Activated naive CD8-positive, alpha-beta T cell treated with anti-CD3 and anti-CD28 coated beads, Interleukin-2, amount 10 ng/mL, durations not matched to agents 7 days and 5 days (primary cell): ENCODE measurements at places on chromosomes 5 and 9.

DNA sequence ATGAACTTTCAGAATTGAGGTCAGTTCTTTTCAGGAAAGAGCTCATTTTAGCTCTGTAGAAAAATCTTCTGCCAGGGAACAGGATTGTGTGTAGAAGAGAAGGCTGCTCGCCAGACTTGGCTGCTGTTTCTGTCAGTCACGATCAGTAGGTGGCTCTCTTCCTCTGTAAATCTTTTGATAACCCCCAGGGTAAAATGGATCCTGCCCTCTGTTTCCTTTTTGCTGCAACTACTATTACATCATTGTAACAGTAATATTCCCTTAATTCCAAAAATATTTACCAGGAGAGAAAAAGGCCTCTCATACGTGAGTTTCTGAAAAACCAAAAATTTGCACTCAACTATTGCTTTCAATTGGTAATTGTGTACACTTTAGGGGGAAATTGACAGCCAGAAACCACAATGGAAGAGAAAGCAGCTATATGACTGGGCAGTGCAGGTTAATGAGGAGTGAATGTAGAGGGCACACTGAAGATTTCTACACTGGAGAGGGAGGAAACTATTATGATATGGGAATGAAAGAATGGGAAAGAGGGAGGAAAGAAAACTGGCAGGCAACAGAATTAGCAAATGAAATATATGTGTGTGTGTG is 12.3 kb downstream of the IFNA21 start:
- H3K36me3 ChIP-seq, result peaks cover 12% of the 10 kb centered on the region
- H3K27me3 ChIP-seq, result no peaks in the 10 kb centered on the region
- peak overlapping the region; percentile 17 for H3K27ac ChIP-seq
- peak overlapping the region; percentile 60 for H3K4me3 ChIP-seq
- no peak for DNase-seq

DNA sequence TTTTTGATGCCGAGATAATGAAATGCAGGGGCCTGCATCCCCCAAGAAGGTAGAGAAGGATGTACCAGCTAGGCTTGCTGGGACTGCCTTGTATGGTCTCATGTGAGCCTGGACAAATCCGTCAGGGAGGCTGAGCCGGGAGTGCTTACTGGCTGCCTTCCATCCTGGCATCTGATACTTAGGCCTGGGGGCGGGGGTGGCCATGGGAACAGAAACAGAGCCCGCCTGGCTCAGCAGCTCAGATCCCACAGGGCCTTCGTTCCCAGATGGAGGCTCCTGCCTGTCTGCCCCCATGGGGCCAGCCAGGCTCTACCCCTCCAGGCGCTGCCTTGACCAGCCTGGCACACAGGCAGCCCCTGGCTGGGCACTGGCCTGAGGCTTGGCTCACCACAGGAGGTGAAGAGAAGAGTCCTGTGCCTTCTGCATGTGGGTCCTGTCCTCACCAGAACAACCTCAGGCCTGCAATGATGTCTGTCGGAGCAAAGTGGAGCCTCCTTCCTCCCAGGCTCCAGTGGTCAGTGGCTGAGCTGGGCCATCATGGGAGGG is 10.5 kb upstream of the SPATA31E1 start:
- DNase-seq, result no peak
- no peak overlapping the region for H3K4me3 ChIP-seq
- H3K4me1 ChIP-seq, result peaks cover 2% of the 10 kb centered on the region
- no peaks in the 10 kb centered on the region for H3K36me3 ChIP-seq
- no peak overlapping the region for H3K27ac ChIP-seq

GRCh38 chr9:69472101-69472620 is 147.1 kb downstream of the ENTREP1 start:
- no peak for DNase-seq
- peaks cover 6% of the 10 kb centered on the region for H3K27me3 ChIP-seq
- no peak overlapping the region for H3K4me3 ChIP-seq
- H3K36me3 ChIP-seq, result no peaks in the 10 kb centered on the region
- H3K27ac ChIP-seq, result no peak overlapping the region

GRCh38 chr9:79266986-79267385 is 304.8 kb upstream of the TLE4 start:
- no peaks in the 10 kb centered on the region for H3K36me3 ChIP-seq
- no peak for DNase-seq
- H3K4me1 ChIP-seq, result no peaks in the 10 kb centered on the region
- H3K27me3 ChIP-seq, result peaks cover 11% of the 10 kb centered on the region
- no peak overlapping the region for H3K4me3 ChIP-seq

DNA sequence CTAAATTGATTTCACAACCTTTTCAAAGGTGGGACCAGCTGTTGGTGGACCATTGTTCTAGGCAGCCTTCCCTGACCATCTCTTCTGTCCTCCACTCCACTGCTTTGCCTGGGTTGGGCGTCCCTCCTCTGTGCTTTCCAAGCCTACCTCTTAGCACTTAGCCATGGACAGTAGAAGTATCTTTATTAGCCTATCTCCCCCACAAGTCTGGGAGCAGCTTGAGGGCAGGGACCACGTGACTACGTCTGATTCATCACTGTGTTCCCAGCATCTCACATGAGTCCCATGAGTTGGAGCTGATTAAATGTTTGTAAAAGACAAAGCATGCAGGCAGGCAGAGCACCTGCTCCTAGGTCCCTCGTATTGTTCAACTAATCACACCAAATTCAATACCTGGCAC is 20.9 kb downstream of the MORN5 start:
- no peak for DNase-seq
- H3K27me3 ChIP-seq, result peaks cover 16% of the 10 kb centered on the region
- no peaks in the 10 kb centered on the region for H3K36me3 ChIP-seq
- H3K4me3 ChIP-seq, result no peak overlapping the region
- no peaks in the 10 kb centered on the region for H3K4me1 ChIP-seq

DNA sequence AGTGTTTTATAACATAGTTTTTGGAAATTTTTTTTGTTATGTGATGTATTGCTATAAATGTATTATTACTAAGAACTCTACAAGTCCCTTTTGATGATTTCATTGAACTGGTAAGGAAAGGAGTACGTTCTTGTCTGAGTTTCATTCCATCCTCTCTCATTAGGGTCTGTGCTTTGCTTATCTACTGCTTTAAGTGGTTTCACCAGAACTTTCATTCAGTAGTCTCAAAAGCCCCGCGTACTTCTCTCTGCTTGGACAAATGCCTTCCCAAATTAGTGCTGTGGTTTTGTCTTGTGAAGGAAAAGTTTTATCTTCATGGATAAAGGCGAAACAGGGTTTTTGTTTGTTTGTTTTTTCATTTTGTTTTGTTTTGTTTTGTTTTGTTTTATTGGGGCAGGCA is 469.8 kb upstream of the WWC1 start:
- H3K4me3 ChIP-seq, result no peak overlapping the region
- no peak for DNase-seq
- H3K36me3 ChIP-seq, result no peaks in the 10 kb centered on the region
- H3K27me3 ChIP-seq, result no peaks in the 10 kb centered on the region
- no peaks in the 10 kb centered on the region for H3K4me1 ChIP-seq
